ENCODE measurements at places on chromosomes 2 and 18. TPM values are rescaled to one million over a fixed set of nuclear protein-coding genes. Genes with fewer than 3 reads are reported as not detected.

Gene CRYBA2
- not detected for total RNA-seq

Gene TDRD15
- not detected for total RNA-seq

Gene SRBD1
- 13.4 TPM for total RNA-seq

Gene TPRKB
- 21.1 TPM for total RNA-seq

Gene TMEM198
- under 0.01 TPM for total RNA-seq

Gene CIDEA
- total RNA-seq, result not detected

Gene COPS8
- 80.3 TPM for total RNA-seq

Gene PLA2R1
- total RNA-seq, result 4.5 TPM

Gene CFAP65
- total RNA-seq, result not detected

Gene TMEM200C
- under 0.01 TPM for total RNA-seq

Gene COLEC12
- total RNA-seq, result under 0.01 TPM

All from bronchial epithelial cell (primary cell).